ENCODE measurements at places on chromosomes 16 and 17. TPM values are rescaled to one million over a fixed set of nuclear protein-coding genes. Genes with fewer than 3 reads are reported as not detected.

GRCh38 chr16:86673090-86673955, 95.0 kb downstream of the FOXL1 start:
- H3K36me3 ChIP-seq = no peaks in the 10 kb centered on the region
- H3K4me3 ChIP-seq = no peak overlapping the region
- H3K27ac ChIP-seq = no peak overlapping the region
- no peaks in the 10 kb centered on the region for H3K27me3 ChIP-seq
- no peak for DNase-seq
- H3K4me1 ChIP-seq = no peaks in the 10 kb centered on the region

DNA sequence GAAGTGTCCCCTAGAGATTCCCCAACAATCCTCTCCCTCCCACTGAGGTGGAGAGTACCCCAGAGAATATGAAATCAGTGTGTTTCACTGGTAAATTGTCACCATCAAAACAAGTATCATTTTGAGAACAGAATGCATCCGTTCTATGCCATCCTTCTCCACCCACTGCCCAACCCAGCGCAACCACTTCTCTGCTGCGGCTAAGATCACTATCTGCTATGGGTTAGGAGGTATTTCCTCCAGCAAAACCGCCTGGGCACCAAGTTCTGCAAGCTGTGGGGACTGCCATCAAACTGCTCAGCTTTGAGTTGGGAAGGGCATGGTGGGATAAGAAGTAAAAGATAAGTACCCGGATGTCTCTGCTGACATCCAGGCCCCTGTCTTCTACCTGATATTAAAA, 24.4 kb downstream of the CNTNAP1 start:
- H3K27ac ChIP-seq = no peak overlapping the region
- H3K36me3 ChIP-seq = peaks cover 78% of the 10 kb centered on the region
- no peak overlapping the region for H3K4me3 ChIP-seq
- peaks cover 38% of the 10 kb centered on the region for H3K4me1 ChIP-seq

GRCh38 chr16:53839150-53839549, 135.2 kb downstream of the FTO start:
- H3K4me1 ChIP-seq = no peaks in the 10 kb centered on the region
- H3K27me3 ChIP-seq = no peaks in the 10 kb centered on the region
- H3K4me3 ChIP-seq = no peak overlapping the region
- no peak overlapping the region for H3K27ac ChIP-seq

GRCh38 chr17:12977008-12977751, 40.6 kb downstream of the ELAC2 start:
- peaks cover 11% of the 10 kb centered on the region for H3K4me1 ChIP-seq
- no peak overlapping the region for H3K4me3 ChIP-seq
- H3K27me3 ChIP-seq = no peaks in the 10 kb centered on the region
- no peak overlapping the region for H3K27ac ChIP-seq

DNA sequence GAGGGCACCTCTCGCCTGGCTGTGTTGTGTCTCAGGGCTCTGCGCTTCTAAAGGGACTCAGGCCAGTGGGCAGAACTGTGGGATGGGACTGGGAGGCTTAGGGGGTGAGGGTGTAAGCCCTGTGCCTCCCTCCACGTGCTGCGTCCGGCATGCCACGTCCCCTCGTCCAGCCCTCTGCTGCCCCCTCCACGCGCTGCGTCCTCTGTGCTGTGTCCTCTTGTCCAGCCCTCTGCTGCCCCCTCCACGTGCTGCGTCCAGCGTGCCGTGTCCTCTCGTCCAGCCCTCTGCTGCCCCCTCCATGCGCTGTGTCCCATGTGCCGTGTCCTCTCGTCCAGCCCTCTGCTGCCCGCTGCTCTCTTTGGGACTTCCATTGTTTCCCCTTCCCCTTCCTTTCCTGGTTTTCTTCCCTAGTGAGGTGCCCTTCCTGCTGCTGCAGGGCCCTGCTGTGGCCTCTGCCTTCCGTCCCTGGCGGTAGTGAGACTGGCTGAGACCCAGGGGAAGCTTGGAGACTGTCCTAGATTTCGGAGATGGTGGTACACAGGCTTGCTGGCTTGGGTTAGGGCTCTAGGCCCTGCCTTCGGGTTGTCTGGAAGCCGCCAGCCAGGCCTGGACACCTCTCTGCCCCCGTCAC, 6.4 kb upstream of the ZNF750 start:
- no peak for DNase-seq
- peaks cover 22% of the 10 kb centered on the region for H3K4me1 ChIP-seq
- no peaks in the 10 kb centered on the region for H3K27me3 ChIP-seq

DNA sequence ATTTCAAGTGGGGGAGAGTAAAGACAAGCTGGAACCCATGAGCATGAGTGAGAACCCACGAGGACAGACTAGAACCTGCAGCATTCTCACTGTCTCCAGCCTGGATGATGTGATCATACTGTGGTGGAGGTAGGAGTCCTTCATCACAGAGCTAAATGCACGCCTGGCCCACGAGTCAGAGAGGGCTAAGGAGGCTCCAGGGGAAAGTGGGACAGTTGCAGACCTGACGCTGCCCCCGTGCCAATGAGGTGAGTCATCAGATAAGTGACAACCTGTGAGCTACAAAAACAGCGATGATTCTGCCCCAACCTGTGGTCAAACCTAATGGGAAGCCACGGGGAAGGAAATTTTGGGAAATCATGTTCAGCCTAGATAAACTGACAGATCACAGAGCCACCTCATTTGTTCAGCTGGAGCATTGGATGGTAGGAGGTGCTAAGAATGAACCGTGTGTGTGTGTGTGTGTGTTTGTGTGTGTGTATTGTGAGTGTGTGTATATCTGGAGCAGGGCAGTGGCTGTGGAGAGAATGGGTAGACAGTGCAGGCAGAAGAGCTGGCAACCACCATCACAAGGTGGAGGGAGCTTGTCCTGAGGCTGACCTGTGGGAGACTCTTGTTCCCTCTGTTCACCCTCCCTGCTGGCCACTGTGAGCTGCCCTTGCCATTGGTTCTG, 131.8 kb downstream of the UTP18 start:
- H3K4me3 ChIP-seq = no peak overlapping the region
- DNase-seq = no peak
- no peaks in the 10 kb centered on the region for H3K4me1 ChIP-seq
- no peak overlapping the region for H3K27ac ChIP-seq
- no peaks in the 10 kb centered on the region for H3K36me3 ChIP-seq

GRCh38 chr17:50180620-50181019, 14.8 kb downstream of the SGCA start:
- H3K36me3 ChIP-seq = peaks cover 10% of the 10 kb centered on the region
- no peaks in the 10 kb centered on the region for H3K27me3 ChIP-seq
- DNase-seq = no peak

DNA sequence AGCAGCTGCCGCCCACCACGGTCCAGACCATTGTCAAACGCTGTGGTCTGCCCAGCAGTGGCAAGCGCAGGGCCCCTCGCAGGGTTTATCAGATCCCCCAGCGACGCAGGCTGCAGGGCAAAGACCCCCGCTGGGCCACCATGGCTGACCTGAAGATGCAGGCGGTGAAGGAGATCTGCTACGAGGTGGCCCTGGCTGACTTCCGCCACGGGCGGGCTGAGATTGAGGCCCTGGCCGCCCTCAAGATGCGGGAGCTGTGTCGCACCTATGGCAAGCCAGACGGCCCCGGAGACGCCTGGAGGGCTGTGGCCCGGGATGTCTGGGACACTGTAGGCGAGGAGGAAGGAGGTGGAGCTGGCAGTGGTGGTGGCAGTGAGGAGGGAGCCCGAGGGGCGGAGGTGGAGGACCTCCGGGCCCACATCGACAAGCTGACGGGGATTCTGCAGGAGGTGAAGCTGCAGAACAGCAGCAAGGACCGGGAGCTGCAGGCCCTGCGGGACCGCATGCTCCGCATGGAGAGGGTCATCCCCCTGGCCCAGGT, 13.0 kb downstream of the SLC52A1 start:
- no peak overlapping the region for H3K4me3 ChIP-seq
- DNase-seq = no peak
- no peaks in the 10 kb centered on the region for H3K27me3 ChIP-seq
- peaks cover 16% of the 10 kb centered on the region for H3K36me3 ChIP-seq
- H3K4me1 ChIP-seq = no peaks in the 10 kb centered on the region

Gene E2F4
- 91.7 TPM for total RNA-seq

Gene IGF2BP1
- total RNA-seq = not detected

Gene TOM1L1
- not detected for total RNA-seq

Gene ASGR1
- total RNA-seq = 0.35 TPM

DNA sequence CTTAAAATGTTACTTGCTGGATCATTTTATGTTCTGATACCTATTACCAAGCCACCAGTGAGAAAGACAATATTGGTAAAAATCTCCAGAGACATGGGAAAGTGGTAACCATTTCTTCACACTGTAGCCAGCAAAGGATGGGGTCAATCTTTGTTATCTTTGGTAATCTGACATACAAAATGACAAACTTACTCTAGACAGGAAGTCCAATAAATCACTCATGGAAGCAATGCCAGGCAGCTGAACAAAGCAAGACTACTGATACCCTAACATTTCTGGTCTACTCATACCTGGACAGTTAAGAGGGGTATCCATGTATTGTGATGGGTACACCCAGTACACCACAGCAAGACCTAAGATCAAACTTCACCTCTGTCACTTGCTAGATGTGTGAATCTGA, 19.0 kb downstream of the GRB2 start:
- no peaks in the 10 kb centered on the region for H3K27me3 ChIP-seq
- peaks cover 14% of the 10 kb centered on the region for H3K36me3 ChIP-seq
- peaks cover 34% of the 10 kb centered on the region for H3K4me1 ChIP-seq
- DNase-seq = no peak

Gene UTP4
- 23.2 TPM for total RNA-seq

Gene CA4
- 1.3 TPM for total RNA-seq

DNA sequence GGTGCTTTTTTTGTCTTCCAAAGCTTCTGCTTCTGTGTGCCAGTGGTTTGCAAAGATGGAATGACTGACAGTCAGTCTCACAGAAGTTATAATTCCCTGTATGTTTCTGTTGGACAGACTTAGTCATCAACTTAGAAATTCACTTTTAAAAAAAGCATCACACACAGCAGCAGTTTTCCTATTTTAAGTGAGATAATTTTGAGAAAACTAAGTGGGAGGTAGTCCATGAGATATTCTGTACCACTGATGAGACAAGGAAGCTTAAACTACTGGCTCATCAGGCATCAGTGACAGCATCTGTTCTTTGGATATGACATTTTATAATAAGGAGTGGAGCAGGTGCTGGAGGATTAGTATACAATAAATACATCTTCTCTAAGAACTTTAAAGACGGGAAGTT, 20.0 kb downstream of the CNP start:
- H3K4me1 ChIP-seq = no peaks in the 10 kb centered on the region
- no peak overlapping the region for H3K27ac ChIP-seq
- no peaks in the 10 kb centered on the region for H3K27me3 ChIP-seq
- H3K4me3 ChIP-seq = no peak overlapping the region
- DNase-seq = no peak
- H3K36me3 ChIP-seq = peaks cover 80% of the 10 kb centered on the region

DNA sequence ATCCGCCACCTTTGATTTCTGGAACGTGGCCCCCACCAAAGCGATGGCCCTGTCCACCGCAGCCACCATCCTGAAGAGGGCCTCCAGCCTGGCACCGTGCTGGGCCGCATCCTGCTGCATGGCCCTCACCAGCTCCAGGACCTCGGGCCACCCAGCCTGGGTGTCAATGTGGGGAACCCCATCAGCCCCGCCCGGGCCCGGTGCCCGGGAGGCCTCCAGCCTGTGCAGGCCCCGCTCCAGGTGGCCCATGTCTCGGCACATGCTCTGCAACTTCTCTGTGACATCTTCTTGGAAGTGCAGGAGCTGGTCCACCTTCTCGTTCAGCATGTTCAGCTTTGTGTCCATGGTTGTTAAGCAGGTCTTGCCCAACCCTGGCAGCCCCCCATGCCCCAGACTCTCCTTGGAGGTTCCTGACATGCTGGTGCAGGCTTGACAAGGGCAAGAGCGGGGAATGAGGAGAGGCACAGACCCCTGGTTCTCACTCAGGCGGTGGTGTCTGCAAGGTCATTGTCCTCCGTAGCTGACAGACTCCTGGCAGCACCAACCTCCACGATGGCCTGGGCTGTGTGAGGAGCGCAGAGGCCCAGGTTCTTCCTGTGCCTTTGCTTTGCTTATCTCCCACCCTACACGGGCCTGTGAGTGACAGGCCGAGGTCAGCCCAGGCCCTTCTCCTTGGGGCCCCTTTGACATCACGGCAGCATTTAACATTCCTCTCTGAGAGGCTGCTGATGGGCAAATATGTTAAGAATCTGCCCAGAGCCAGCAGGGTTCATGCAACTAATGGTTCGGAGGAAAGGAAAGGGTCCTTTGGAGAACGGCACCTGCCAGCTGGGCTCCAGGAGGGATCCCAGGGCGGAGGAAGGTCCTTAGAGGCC, at the start of gene MYLK3:
TSS of gene MYLK3 (minus strand) at position 568 of the 875 bp plus-strand sequence. CDS start at position 417, 151 bp downstream.
- H3K4me3 ChIP-seq = no peak within 1 kb of the TSS
- no peak for DNase-seq
- peaks cover 3% of the 10 kb centered on the region for H3K4me1 ChIP-seq
- H3K36me3 ChIP-seq = no peaks in the 10 kb centered on the region
- no peak within 1 kb of the TSS for H3K27ac ChIP-seq
- H3K27me3 ChIP-seq = no peaks in the 10 kb centered on the region

- no peaks in the 10 kb centered on the region for H3K27me3 ChIP-seq
- H3K4me3 ChIP-seq = no peak overlapping the region
- no peak for DNase-seq
- no peak overlapping the region for H3K27ac ChIP-seq
Measured at GRCh38 chr16:48547530-48547929, 62.5 kb downstream of the N4BP1 start.

GRCh38 chr17:29005936-29006511, at the start of gene SEZ6:
TSS of gene SEZ6 (minus strand) at chr17:29006033. CDS start at chr17:29005869, 164 bp downstream.
- peak; percentile 69 for DNase-seq
- H3K4me3 ChIP-seq = no peak within 1 kb of the TSS
- peaks cover 3% of the 10 kb centered on the region for H3K4me1 ChIP-seq
- no peaks in the 10 kb centered on the region for H3K36me3 ChIP-seq

- H3K36me3 ChIP-seq = no peaks in the 10 kb centered on the region
- H3K4me3 ChIP-seq = no peak overlapping the region
- DNase-seq = no peak
- H3K27ac ChIP-seq = no peak overlapping the region
Measured at GRCh38 chr16:50615891-50616290, 65.2 kb downstream of the SNX20 start.

DNA sequence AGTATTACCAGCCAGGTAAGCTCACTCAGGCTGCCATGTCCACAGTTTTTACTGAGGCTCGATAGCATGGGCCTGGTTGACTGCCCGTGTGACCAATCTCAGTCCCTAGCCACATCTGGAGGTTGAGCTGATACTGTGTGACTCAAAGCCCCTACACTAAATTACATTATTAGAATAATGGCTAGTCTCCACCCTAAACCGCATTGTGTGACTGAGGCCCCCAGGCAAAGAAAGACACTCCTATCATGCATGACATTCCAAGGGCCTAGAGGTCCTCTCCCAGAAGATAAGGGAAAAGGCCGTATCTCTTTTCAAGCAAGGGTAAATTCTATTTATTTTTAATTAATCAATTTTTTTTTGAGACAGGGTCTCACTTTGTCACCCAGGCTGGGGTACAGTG, 505.3 kb downstream of the HAPSTR1 start:
- no peaks in the 10 kb centered on the region for H3K27me3 ChIP-seq
- no peak for DNase-seq
- no peaks in the 10 kb centered on the region for H3K4me1 ChIP-seq
- H3K4me3 ChIP-seq = no peak overlapping the region
- H3K27ac ChIP-seq = no peak overlapping the region

- no peak for DNase-seq
- H3K4me1 ChIP-seq = no peaks in the 10 kb centered on the region
- H3K27ac ChIP-seq = no peak overlapping the region
- H3K27me3 ChIP-seq = no peaks in the 10 kb centered on the region
- peaks cover 26% of the 10 kb centered on the region for H3K36me3 ChIP-seq
Measured at GRCh38 chr17:16107165-16107770, 107.6 kb downstream of the TTC19 start.

- no peak for DNase-seq
- H3K27ac ChIP-seq = no peak overlapping the region
- peaks cover 11% of the 10 kb centered on the region for H3K36me3 ChIP-seq
- H3K27me3 ChIP-seq = peaks cover 6% of the 10 kb centered on the region
- no peak overlapping the region for H3K4me3 ChIP-seq
Measured at GRCh38 chr17:1713878-1714426, 3.8 kb upstream of the TLCD2 start.

All from natural killer cell (primary cell).